ENCODE measurements at places on chromosomes 2 and 18.
A peak's percentile ranks its signal among the peaks of the same experiment; 100 is the strongest.

GRCh38 chr2:18745431-18746272 is 156.3 kb upstream of the NT5C1B start:
- no peak for DNase-seq

- DNase-seq = no peak
These were observed 74.3 kb downstream of the NPAS2 start for GRCh38 chr2:100894105-100894795.

DNA sequence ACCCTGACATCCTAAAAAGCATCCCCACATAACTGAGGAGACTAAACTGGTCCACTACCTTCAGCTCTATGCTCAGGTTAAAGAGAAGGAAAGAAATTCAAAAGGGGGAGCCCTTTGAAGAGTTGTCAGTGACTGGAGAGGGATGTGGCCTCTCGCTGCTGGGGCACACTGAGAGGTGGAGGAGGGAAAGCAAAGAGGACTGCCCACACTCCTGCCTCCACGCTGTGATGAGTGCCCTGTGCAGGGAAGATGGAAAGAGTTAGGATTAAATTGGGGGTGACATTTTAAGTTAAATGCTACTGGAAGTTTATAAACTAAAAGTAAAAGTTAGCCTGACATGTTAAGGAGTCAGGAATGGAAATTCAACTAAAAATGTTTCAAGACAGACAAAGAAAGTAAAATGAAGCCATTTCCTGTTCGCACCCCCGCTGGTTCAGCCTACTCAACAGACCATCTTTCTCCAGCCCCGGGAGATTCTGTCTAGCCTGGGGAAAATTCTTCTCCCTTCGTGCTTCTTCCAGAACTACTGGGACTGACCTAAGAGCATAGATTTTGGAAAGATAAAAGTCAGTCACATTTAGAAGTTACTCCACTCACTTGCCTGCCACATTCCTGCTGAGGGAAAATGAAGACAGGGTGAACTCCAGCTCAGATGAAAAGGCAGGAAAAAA is 17.8 kb upstream of the INO80C start:
- no peak for DNase-seq

DNA sequence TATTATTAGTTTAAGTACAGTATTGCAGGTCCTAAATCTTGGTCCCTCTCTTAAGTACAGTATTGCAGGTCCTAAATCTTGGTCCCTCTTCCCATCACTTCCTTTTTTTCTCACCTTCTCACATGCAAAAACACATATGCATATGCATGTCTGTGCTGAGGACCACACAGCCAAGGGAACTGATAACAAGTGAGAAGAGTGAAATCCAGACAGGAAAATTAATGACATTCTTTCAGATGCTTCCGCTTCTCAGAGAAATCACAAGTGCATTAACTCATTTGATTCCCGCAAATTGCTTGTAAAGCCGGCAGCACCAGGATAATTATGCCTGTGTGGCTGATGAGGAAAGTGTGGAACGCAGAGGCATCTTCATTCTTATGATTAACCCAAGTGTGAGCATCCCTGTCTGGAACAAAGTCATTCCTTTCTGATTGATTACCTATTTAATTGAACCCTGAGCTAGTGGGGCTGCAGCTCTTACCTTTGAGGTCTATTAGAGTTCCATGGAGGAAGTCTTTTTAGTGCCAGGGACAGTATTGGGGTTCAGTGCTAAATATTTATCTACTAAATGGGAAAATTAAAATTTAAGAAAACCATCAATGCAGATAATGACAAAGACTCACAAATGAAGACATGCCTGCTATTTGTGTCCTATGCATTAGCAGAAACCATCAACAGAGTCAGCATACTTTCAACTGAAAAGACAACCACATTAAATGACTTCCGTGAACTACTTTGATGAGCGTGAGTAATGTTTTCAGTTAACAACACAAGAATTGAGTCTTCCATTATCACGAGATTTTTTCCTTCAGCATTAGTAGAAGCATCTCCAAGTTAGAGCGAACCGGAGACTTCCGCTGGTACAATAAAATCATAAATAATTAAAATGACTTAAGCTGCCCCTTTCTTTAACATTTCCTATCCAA is 220.4 kb upstream of the SLC35G4 start:
- no peak for DNase-seq

- no peak for DNase-seq
These were observed 48.0 kb downstream of the CENPO start for GRCh38 chr2:24840962-24841945.

DNA sequence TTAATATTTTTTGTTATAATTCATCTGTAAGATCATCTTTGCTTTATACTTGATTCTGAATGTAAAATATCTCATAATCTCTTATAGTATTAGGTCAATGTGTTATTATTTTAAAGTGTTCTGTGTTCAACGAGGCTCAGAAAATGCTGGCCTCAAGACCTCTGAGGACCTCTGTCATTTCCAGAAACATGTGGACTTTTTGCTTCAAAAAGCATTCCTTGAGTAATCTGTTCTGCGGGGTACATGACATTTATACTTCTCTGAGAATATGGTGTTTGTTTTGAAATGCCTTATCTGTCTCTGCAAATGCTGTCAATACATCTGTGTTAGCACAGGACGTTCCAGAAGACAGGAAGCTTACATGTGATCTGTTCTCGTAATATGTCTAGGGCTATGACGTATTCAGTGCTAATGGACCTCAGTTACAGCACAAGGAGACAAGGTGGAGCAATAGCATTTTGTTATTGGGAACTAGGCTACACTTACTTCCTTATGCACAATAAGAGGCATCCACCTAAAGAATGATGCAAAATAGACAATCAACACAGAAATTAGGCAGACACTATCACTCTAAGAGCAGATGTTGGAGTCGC is 37.6 kb upstream of the IL1RL1 start:
- DNase-seq = no peak

- no peak for DNase-seq
These were observed 913.7 kb upstream of the ACVR2A start for GRCh38 chr2:146931109-146931508.

GRCh38 chr2:191929288-191929687 is 82.4 kb upstream of the CAVIN2 start:
- no peak for DNase-seq

DNA sequence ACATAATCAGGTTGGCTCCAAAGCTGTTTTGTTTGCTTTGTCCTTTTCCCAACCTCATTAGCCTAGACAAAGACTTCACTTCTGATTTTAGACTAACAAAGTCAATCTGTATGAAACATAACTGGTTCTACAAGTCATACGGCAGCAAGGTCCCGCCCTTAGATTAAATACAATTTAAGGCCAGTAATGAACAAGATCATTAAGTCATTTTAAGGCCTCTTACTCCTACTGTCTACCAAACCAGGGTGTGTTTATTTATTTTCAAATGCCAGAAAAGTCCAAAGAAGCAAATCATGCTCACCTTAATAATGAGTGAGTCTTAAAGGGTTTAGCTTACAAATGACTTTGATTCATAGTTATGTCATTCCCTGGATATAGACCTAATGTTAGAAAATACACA is 148.4 kb upstream of the ACVR2A start:
- DNase-seq = no peak

DNA sequence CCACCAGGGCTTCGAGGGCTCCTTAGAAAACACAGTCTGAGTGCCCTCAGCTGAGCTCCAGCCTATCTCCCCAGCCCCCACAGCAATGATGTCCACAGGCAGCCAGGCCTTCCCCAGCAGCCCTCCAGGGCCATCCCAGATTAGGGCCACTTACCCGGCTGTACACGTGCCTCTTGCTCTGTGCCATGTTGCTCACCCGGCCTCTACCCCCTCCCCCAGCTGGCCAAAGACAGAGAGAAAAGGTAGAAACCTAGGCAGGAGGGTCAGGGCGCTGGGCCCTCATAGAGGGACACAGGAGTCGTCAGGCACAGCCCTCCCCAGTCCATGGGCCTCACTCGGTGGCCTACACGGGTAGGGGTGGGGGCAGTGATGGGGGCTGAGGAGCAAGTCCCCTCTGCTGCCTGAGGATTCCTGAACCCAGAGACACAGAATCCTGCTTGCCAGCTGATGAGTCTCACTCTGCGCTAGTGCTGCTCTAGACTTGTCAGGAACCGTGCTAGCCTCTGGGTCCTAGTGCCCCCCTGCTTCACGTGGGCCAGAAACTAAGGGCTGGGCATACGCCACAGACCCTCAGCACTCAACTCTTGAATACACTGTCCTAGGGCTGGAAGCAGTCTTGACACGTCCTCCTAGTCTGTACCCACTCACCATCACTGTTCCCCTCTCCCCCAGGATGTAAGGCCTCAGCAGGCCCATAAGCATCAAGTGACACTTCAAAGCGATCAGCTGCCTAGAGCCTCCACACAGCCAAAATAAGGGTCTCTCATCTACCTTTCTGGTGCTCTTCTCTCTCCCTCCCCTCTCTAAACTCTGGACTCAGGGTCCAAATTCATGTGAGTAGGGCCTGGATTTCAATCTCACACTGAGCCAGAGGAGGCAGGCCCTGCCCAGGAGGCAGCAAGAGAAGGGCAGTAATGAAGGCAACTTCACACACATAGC is at the start of gene DCTN1:
DCTN1 (minus strand) TSS at position 461 of the 939 bp plus-strand sequence; CDS start at position 187, 274 bp downstream.
- peak; percentile 14 for DNase-seq

GRCh38 chr2:203790134-203790852 is 77.3 kb upstream of the CTLA4 start:
- DNase-seq = no peak

DNA sequence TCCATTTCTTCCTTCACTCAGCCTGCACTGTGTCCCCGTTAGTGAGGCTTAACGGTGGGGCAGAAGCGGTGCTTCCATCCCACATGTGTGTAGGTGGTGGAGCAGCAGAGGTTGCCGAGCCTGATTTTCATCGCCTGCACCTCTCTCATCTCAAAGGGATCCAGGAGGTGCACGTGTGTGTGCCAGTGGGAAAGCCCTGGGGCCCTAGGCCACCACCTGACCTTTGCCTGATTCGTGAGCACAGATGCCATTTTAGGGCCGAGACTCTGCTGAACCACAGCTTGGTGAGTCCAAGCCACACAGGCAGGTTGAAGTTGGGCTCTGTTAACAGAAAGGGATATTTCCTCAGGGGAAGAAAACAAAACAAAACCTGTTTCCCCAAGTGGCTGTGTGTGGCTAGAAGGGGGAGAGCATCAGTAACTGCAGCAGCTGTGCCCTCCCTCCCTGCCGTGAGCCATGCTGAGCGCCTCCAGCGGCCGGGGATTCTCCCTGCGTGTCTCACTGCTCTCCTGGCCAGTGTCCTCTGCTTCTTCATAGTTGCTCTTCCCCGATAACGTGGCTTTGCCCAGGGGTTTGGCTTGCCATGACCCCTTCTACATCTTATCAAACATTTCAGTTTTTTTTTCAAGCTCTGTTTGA is 81.5 kb downstream of the MAPRE2 start:
- no peak for DNase-seq

DNA sequence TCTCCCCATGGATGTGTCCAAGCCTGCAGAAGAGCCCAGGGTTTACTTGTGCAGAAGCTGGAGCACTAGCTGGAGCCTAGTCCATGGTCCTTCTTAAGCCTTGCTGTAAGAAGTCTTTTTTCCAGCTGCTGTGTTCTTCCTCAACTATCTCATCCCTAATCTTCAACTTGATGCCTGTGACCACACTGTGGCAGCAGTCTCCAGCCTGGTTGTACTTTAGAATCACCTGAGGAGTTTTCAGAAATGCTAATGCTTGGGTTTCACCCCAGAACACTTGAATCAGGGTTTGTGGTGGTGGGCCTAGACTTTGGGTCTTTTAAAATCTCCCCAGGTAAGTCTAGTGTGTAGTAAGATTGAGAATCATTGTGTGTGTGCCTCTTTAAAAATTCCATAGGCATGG is 173.6 kb downstream of the ADCYAP1 start:
- DNase-seq = peak; percentile 5

GRCh38 chr2:29223851-29224692 is 108.9 kb downstream of the CLIP4 start:
- DNase-seq = peak; percentile 19

- no peak for DNase-seq
These were observed 236.7 kb downstream of the FHOD3 start for GRCh38 chr18:36534154-36534688.

GRCh38 chr2:74373985-74374384 is 6.1 kb downstream of the DCTN1 start:
- DNase-seq = peak; percentile 9

DNA sequence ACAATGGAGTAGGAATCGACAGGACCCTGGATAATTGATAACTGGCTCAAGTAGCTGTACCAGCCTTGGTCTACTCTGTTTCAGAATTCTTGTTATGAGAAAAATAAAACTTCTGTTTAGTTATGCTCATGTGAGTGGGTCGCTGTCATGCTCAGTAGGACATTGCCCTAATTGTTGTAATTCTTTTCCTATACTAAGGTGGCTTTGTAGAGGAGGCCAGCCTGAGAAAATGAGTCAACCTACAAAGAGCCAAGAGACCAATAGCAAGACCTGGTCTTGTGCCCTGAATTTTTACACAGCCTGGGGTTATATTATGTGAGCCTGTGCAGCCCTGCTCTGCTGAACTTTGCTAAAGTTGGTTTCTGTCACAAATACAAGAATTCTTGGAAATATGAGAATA is 238.4 kb downstream of the MEIS1 start:
- DNase-seq = no peak

DNA sequence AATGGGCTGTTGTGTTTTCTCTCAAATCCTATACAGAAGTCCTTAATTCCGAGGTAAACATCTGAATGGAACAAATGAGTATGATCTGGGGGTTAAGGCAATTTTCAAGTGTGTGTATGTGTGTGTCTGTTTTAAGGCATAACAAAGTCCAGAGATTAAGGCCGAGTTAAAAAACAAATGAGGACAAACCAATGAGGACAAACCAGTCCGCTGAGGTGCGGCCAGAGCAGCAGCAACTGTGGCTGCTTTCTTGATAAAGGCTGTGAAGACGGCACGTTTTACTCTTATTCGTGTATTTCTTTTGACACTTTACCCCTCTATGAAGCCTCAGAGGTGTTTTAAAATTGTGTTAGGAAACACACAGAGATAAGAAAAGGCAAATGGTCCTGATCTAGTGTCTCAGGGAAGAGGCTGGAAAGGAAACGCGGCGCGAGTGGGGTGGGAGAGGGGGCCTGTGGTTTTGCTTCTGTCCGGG is 495 bp upstream of the GULP1 start:
- DNase-seq = no peak

DNA sequence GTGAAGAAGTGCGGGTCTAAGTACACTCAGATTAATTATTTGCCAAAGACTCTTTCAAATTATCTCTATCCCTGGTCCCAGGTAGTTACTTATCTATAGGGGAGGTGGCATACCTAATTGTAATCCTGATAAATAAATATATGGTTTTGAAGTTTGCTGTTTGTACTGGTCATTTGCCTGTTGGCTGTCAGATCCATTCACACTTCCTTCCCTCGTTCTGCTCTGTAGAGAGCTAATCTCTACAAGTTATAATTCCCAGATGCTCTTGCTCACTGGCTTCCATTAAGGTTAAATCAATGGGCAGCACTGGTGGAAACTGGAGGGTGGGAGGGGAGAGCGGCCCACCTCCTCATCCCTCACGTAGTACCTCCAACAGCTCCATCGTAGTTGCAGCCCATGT is 447.1 kb downstream of the TXNL1 start:
- no peak for DNase-seq

- DNase-seq = peak; percentile 15
These were observed 40.3 kb downstream of the EML6 start for GRCh38 chr2:54763636-54764291.

DNA sequence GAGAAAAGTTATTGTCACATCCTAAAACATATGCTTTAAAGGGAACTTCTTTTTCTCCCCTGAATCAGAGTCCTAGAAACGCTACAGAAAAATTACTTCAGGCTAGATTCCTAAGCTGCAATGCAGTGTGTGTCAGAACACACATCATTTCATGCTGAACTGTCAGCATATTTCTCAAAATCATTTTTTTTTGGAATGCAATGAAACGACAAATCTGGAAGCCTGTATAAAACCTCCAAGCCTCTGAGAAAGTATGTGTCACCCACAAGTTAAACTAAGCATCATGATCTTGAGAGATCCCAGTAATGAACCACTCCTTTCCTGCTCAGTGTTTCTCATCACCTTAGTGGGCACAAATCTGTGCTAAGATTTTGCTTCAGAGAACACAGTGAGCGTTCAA is 276.2 kb downstream of the ZNF521 start:
- DNase-seq = no peak

Measured in COR-L47 (cell line).